Activated gamma-delta T cell treated with Interleukin-2 at 50 U/mL for 16 hours (primary cell): ENCODE measurements at places on chromosomes 2 and 18.

DNA sequence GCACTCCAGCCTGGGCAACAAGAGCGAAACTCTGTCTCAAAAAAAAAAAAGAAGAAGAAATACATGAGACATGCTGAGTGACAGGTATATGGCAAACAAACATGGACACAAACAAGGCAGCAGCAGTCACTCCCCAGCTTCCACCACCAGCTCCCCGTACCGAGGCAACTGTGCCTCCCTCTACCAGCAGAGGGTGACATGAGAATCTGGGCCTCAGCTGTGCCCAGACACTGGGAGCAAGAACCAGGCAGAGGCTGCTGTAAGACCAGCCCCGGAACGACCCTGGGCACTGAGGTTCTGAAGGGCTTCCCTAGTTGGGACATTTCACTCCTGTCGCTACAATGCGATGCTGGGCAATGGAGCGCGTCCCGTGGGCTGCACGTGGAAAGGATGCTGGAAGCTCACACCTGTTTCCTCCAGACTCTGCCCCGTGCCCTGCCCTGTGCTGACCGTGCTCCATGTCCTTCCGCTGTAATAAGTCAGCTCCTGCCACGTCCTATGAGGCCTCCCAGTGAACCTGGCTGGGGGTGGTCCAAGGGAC, 37.1 kb downstream of the BOK start:
- no peak for DNase-seq

DNA sequence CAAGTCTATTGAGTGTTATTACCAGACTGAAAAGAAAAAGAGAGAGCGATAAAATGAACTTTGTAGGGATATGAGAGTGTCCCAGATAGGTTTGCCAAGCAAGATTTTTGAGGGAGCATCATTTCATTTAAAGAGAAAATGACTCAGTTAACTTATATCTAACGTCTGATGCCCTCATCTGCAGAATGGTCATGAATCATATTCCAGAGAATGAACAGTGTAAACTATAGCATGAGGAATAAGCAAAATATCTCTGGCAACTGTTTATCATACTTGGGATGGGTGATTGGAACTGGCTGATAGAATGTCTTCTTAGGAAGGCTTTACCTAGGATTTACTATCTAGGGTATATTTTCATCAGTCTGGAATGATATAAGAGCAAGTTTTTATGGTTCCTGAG, 289.4 kb downstream of the CMPK2 start:
- DNase-seq: no peak

- no peak for DNase-seq
These were observed 1042.3 kb upstream of the NRXN1 start for GRCh38 chr2:52074130-52074719.

- DNase-seq: no peak
These were observed 80.8 kb downstream of the RHBDD1 start for GRCh38 chr2:226916669-226917068.

DNA sequence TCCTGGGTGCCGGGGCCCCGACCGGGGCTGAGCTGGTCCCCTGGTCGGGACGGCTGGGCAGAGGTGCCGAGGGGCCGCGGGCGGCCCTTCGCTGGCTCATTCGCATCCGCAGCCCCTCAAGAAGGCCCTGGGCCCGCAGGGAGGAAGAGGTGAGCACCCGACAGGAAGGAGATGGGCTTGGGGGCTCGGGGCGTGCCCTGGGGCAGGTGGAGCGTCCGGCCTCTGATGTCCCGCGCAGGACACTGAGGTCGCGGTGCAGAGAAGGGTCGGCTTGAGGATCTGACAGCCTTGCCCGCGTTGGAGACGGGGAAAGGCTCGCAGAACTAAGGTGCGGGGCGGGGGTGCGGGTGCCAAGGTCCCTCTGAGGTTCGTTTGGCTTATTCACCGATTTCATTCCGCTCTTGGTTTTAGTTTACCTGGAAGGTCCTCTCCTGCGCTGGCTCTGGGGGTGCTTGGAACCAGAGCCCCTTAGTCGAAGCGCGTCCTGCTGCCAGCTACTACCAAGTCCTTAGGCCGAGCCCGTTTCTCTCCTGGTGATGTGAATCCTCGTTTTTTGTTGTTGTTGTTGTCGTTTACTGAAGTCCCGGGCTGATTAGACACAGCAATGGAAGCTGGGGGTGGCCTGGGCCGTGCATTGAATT, 18.9 kb upstream of the CD8A start:
- DNase-seq: no peak

DNA sequence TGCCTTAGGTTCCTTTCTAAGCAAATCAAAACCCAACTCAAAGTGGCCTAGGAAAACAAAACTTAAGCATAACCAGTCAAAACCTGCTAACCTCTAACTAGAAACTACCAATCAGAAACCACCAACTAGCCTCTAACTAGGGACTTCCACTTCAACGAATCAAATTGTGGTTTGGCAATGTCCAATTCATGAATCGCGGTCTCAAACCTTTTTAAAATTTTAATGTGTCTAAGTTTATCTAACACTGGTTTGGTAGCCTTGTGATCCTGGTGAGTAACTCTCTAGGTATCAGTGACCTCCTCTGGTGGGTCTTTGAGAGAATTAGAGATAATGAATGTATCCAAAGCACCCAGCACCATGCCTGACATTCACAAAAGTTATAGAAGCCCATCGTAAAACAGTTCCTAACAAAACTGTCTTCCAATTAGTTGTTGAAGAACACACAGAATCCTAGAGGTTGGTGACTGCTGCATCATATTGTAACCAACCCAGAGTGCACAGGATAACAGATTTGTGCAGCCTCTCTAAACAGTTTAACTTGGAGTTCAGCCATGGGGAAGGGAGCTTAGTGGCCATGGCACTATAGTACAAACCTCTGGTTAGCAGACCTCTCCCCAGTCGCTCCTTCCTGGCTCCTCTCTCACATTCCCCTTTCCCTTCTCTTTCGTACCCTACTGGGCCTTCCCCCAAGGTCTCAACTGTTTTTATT, 45.2 kb upstream of the B3GNT2 start:
- no peak for DNase-seq

DNA sequence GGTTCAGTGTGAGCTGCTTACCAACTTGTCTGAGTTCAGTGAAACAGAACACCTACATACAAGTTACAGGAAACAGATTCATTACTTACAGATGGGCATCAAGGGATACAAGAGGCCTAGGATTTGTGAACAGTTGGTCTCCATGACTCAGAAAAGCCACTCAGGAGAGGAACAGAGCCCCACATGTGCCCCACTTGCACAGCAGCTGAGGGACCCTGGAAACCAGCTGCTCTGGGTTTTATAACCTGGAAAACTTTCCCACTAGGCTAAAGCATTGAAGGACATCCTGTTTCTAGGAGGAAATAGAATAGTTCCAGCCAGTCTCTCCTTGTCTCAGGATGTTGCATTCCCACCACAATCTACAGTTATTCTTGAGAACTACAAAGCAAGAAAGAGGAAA, 530.0 kb downstream of the ZNF804A start:
- DNase-seq: no peak
